Stimulated activated CD8-positive, alpha-beta memory T cell treated with anti-CD3 and anti-CD28 coated beads, Interleukin-4, amount 100 ng/mL, for 1 hour (primary cell): ENCODE measurements at places on chromosomes 5 and 9.

- DNase-seq, result no peak
Measured at GRCh38 chr9:115225459-115226116, 107.6 kb upstream of the TNC start.

- no peak for DNase-seq
Measured at GRCh38 chr9:130933114-130934046, 5.7 kb downstream of the FIBCD1 start.

GRCh38 chr5:17619354-17619753 is 9.2 kb downstream of the TAF11L12 start:
- no peak for DNase-seq

DNA sequence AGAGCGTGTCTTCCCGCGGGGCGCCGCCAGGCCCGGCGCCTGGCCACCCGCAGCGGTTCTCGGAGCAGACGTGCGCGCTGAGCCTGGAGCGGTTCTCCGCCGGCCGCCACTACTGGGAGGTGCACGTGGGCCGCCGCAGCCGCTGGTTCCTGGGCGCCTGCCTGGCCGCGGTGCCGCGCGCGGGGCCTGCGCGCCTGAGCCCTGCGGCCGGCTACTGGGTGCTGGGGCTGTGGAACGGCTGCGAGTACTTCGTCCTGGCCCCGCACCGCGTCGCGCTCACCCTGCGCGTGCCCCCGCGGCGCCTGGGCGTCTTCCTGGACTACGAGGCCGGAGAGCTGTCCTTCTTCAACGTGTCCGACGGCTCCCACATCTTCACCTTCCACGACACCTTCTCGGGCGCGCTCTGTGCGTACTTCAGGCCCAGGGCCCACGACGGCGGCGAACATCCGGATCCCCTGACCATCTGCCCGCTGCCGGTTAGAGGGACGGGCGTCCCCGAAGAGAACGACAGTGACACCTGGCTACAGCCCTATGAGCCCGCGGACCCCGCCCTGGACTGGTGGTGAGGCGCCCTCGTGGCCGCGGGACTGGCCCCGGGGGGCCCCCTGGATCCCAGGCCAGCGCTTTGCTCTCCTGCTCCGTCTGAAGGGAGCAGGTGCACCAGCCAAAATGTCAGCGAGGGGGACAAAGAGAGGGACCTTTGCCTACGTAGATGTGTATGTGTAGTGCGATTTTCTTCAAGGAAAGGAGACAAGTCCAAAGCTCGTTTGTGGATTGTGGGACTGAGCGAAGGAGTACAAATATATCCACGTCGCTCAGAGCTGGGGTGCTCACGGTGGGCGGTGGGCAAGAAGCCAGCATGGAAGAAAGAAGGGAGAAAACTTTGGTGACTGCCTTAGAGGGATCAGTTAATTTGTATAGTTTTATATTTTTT is 19.5 kb downstream of the BTNL9 start:
- no peak for DNase-seq

DNA sequence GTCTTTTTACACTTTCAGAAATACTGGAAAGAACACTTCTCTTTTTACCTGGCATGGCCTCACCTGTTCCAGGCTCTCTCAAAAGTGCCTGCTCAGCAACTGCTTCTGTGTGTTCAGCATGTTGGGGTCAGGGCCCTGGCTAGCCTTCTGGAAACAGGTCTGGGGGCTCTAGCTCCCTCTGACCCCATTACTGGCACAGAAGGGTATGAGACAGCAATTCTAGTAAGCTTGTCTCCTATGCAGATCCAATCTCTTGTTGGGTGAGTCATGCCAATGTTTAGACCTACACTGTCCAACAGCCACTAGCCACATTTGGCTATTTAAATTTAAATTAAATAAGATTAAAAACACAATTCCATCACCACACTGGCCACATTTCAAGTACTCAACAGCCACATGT is 80.8 kb downstream of the MAPKAP1 start:
- no peak for DNase-seq

DNA sequence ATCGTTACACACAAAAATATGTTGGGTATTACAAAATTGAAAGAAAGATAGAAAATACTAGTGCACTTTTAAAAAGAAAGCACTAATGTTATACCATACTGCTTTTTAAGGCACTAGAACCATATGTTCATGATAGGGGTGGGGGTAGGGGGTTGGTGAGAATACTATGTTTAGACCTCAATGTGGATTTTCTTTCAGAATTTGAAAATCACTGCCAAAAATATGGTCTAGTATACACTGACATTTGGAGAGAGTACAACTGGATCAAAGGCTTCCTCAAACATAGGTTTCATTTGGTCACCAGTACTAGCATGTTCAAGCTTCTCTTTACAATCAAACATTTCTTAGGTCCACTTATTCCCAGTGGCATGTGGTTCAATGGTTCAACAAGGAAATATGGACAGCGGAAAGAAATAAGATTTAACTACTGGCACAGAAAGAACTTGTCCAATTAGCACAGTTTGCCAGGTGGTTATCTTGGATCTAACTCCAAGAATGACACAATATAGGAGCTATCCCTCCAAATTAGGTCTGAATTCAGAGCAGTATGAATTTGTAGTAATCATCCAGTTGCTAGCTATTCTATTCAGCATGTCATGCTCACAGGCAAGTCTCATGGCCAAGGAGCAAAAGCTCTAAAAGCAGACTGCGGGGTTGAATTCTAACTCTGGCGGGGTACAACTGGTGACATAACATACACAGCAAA is 139.3 kb downstream of the SLC24A2 start:
- DNase-seq, result no peak

- no peak for DNase-seq
Measured at GRCh38 chr5:93384026-93384425, 197.0 kb downstream of the NR2F1-AS1 start.

DNA sequence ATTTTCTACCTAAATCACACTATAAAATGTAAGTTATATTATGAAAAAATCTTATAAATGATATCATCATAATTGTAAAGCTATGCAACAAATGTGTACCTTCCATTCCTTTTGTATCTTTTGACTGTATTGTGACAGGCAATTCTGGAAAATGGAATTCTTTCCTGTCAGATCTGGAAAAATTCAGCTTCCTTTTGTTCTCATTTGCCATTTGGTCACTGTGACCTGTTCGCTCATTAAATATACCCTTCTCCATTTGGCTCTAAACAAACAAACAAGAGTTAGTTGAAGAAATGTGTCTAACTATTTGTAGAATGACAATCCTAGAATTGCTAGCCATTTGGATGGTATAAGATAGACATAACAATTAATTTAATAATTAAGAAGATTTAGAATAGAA is 62.7 kb downstream of the CDKL3 start:
- no peak for DNase-seq

- DNase-seq, result no peak
Measured at GRCh38 chr5:45596320-45596719, 99.9 kb downstream of the HCN1 start.

DNA sequence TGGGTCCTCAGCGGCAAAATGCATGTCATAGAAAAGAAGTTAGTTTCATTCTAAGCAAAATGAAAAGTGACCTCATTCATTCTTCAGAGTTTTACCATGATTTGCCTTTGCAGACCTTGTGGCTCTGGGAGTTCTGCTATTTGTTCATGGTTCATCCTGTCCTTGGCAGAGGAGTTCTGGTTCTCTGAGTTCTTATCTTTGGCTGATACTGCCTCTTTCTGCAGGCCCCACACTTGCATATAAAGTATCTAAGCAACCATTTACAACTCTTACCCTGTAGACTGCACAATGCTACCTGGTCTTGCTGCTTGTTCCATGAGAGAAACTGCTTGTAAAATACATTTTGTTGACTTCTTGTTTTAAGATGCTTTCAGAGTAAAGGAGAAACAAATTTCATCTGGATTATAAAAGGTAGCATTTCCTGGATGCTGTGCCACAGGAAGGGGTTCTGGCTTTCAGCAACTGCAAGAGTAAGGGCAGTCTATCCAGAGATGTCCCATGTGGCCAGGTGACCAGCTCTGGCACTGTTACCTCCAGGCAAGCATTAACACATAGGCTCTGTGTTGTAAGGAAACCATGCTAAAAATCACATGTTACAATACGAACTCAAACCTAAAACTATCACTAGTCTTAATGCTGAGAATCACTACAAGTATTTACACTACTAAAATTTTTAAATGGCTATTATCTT is 513.2 kb downstream of the SPOCK1 start:
- DNase-seq, result no peak

DNA sequence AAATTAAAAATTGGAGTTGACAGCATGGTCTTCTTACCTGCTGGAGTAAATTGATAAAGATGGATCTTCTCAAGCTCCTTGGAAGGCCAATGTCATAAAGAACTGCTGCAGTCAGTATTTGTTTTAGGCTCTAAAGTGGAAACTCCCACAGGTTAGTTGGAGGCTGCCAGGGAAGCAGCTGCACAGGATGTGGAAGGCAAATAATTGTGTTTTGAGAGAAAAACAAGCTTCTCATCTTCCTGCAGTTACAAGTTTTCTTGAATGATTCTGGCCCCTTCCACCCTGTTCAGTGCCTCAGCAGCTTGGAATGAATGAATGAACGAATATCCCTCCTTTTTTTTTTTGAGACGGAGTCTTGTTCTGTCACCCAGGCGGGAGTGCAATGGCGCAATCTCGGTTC is 13.9 kb downstream of the MROH2B start:
- DNase-seq, result no peak

DNA sequence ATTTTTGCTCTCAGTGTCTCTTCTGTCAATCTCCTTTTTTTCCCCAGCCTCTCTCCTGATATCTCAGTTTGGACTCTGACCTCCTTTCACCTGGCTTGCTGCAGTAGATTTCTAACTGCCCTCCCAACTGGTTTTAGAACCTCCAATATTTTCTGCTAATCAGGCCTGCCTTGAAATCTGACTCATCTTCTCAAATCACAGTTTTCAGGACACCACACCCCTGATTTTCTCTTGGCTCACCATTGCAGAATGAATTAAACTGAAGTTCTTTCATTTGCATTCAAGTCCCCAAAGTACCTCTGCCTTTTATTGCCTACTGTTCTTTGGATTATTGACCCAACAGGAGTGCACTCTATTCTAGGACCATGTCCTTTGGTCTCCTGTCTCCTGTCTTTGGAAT is 310.4 kb upstream of the TRPC7 start:
- DNase-seq, result no peak

GRCh38 chr9:4382722-4383317 is 83.0 kb upstream of the GLIS3 start:
- no peak for DNase-seq

DNA sequence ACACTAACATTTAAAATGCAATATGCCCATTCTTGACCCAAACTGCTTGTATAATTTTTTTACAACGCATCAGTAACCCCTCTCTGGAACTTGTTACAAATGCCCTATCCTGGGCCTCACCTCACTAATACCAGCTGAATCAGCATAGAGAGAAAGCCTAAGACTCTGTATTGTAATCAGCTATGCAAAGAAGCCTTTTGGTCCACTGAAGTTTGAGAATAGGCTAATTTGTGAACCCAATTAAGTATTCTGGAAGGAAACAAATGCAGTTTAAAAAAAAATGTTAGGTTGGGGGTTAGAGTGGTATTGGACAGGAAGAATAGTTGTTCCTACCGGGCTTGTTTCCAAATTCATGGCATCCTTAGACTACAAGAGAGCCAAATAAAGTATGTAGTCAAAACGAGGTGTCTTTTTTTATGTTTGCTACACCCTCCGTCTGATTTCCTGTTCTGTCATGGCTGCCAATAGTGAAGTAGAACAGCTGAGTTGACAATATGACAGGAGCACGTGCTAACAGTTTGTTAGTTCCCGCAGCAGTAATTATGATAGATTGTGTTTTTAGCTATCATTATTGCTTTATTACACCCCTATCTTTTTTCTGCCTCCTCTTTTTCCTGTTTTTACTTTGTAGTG is 1048.7 kb upstream of the NUDT12 start:
- DNase-seq, result no peak

DNA sequence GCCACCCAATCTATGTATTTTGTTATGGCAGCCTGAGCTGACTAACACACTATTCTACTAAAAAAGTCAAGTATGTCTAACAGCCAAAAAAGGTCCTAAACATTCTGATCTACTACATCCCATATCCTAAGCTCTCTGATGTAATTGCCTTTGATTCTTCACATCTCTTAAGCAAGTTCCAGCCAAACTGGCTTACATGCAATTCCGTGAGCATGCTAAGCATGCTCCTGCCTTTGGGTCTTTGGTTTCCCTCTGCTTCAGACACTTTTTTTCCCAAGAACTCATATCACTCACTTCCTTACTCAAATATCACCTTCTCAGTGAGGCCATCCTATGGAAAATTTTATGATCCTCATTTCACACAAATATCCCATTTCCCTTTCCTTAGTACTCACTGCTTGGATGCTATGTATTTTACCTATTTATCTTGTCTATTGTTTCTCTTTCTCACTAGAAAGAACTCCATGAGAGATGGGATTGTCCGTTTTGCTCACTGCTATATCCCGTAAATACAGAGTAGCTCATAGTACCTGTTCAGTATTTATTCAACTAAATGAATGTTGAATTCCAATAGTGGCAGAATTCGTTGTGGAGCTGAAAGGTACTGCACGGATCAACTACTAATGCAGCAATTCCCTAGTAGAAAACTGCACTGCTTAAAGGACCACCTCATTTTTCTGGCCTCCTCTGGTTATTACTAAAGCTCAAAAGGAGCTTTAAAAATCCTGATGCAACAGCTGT is 2.3 kb upstream of the SLC12A2 start:
- DNase-seq, result no peak

- DNase-seq, result no peak
Measured at GRCh38 chr5:103428411-103428871, 134.1 kb downstream of the NUDT12 start.

DNA sequence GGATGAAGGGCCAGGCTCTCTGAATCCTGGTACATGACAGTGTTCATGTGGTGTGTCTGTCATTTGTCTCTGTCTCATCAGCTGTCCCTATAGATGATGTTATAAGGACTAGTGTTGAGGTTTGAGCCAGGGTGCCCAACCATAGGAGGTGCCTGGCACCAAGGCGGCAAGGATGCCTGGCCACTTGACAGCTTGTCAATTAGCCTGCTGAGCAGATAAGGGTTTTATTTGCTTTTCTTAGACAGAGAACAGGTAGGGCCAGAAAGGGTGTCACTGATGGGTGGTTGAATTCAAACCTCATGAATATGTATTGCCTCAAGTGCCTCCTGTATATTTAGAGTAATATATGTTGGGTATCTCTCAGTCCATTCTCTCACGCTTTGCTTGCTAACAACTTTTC is 30.1 kb upstream of the AUH start:
- no peak for DNase-seq

- DNase-seq, result no peak
Measured at GRCh38 chr5:113340537-113340936, 94.3 kb downstream of the TSSK1B start.

DNA sequence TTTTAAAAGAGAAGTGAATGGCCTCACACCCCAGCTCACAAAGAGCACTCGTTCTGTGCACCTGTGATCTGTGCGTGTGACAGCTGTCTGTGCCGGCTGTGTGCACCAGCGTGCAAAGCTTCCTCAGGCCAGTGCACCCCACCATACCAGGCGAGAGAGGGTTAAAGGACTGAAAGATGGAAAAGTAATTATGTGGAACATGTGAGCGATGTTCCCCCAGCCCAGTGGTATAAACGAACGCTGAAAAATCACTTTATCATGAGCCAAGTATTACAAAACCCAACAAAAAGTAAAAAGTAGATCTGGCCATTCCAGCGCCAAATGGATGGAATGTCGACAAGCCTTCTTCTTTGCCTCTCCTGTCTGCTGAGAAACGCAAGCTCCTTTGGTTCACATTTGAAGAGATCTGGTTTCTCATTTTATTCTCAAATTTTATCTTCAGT is 53.7 kb downstream of the IPPK start:
- no peak for DNase-seq
